Osteoblast (primary cell): ENCODE measurements at places on chromosomes 3 and 15.

DNA sequence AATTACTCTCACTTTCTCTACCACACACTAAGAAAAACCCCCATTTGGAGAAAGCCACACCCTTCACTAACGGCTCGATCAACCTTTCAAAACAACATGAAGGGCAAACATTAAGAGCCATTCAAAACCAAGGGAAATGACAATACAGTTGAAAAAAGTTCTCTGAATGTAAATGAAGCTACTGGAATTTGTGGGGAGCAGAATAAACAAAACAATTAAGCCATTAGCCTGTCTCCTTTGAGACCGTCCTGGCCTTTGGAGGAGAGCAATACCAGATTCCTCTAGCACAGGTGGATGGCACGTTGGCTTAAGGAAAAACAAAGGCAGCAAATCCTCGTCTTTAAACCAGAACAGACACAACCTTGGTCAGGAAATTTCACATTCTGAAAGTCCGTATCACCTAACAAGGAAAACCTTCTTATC, 18.7 kb downstream of the MYO1E start:
- DNase-seq = no peak

DNA sequence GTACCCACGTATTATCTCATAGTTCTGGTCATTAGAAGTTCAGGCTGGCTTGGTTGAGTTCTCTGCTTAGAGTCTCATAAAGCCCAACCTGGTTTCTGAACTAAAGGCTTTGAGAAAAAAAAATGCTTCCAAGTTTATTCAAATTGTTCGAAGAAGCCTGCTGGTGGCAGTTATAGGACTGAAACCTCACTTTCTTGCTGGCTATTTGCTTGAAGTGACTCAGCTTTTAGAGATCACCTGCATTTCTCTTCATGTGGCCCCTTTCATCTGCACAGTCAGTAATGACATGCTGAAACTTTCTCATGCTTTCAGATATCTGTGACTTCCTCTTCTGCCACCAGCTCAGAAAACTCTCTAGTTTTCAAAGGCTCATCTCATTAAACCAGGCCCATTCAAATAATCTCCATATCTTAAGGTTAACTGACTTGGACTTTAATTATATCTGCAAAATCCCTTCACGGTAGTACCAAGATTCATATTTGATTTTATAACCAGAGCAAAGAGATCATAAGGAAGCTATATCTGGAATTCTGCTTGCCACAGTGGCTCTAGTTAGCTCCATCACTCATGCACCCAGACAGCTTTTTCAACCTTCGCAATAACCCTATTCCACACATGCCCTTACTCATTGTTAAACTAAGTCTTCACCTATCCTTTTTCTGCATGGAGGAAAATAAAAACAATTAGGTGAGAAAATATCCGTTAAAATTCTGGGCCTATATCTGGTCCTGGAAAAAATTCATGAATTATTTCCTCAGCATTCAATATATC, 433.8 kb upstream of the CBLB start:
- DNase-seq = no peak

DNA sequence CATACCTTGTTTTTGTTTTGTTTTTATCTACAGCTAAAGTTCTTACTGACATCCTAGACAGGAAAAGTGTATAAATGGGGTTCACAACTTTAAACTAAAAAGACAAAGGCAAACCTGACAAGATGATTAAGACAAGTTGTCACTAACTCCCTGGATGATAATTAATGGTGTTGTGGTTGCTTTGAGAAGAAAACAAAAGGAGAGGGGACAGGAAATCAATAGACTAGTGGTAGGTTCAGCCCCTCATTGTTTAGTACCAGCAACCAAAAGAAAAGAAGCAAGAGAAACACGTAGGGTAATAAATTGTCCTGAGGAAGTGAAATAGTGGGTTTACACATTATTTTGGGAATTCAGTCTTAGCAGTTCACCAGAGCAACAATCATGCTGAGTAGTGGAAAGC, 78.8 kb downstream of the BFSP2 start:
- DNase-seq = no peak

GRCh38 chr3:6301626-6302025, 559.3 kb upstream of the GRM7 start:
- no peak for DNase-seq

DNA sequence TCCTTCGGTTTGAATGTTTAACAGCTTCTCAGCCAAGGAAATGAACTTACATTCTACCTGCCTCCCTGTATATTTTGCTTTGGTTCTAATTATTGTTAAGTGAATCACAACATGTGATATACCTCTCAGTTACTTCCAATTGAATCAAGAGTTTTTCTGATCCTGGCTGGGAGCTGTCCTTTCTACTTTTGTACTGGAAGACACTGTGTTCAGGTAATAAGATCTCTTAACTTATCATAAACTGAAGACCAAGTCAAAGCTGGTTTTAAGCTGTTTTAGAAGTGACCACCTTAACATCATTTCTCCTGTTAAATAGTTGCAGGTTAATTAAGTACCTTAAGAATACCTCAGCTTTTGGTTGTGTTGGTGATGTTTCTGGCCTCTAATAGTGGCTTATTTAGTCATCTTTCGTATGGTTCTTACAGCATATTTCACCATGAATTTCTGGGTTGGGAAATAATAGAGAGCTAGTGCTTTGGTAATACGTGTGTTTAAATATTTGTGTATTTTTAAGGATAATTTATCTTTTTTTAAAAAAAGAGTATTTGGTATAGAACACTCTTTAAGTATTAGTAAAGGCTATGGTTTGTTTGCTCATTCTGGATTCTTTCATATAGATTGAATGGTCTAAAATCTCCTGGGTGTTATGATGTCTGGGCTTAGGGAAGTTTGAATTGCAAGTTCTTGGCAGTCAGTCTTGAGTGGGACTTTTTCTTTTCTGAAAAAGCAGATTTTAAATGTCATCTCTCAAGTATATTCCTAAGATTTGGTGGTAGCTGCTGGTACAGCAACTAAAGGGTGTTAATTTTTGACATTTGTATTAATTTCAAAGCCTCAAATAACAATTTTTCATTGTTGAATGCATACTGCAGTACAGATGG, 1.6 kb downstream of the RAB8B start:
- DNase-seq = no peak

- DNase-seq = peak; percentile 35
Measured at GRCh38 chr3:184497804-184498203, 63.8 kb upstream of the EPHB3 start.

GRCh38 chr3:120568598-120568997, 27.5 kb upstream of the NDUFB4 start:
- no peak for DNase-seq

- no peak for DNase-seq
Measured at GRCh38 chr15:68314563-68314962, 37.0 kb downstream of the FEM1B start.

- no peak for DNase-seq
Measured at GRCh38 chr3:143594206-143594605, 254.1 kb downstream of the SLC9A9 start.

DNA sequence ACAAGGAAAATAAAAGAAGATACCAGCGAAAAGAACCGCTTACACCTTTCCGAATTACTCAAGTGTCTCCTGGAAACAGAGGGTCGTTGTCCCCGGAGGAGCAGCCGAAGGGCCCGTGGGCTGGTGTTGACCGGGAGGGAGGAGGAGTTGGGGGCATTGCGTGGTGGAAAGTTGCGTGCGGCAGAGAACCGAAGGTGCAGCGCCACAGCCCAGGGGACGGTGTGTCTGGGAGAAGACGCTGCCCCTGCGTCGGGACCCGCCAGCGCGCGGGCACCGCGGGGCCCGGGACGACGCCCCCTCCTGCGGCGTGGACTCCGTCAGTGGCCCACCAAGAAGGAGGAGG, 325 bp downstream of the ALCAM start:
- no peak for DNase-seq

DNA sequence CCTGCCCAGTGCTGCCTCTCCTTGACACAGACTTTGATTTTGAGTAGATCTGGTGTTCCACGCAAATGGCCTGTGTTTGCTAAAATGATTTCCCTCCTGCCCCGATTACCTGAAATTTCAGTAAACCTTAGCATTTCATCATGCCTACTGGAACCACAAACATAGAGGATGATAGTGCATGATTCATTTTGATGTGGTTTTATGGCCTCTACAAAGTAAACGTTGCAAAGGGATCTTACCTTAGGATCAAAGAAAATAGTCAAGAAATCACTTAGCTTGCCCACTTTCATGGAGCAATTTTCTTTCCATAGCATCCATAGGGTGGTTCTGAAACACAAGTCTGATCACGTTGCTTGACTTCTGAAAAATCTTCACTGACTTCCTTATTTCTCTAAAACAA, 524.6 kb upstream of the ATP11B start:
- DNase-seq = no peak

- DNase-seq = no peak
Measured at GRCh38 chr3:89521328-89521727, 413.9 kb downstream of the EPHA3 start.

GRCh38 chr15:56934269-56934668, 15.8 kb downstream of the TCF12 start:
- no peak for DNase-seq

- DNase-seq = no peak
Measured at GRCh38 chr3:46316206-46316605, 37.7 kb upstream of the CCR2 start.

- DNase-seq = peak; percentile 89
Measured at GRCh38 chr15:88256279-88257230, at the start of gene NTRK3. Gene NTRK3, minus strand, starts transcription at chr15:88256739. Its CDS starts 586 bp downstream, at chr15:88256153.

- DNase-seq = no peak
Measured at GRCh38 chr3:132682201-132682600, 22.1 kb downstream of the UBA5 start.
